ENCODE measurements at places on chromosomes 16 and 17.

GRCh38 chr16:89439659-89440058 lies 50.7 kb downstream of the ANKRD11 start:
- DNase-seq = no peak

- peak; percentile 51 for DNase-seq
Observed at GRCh38 chr16:8867932-8868415, 832 bp downstream of the CARHSP1 start.

DNA sequence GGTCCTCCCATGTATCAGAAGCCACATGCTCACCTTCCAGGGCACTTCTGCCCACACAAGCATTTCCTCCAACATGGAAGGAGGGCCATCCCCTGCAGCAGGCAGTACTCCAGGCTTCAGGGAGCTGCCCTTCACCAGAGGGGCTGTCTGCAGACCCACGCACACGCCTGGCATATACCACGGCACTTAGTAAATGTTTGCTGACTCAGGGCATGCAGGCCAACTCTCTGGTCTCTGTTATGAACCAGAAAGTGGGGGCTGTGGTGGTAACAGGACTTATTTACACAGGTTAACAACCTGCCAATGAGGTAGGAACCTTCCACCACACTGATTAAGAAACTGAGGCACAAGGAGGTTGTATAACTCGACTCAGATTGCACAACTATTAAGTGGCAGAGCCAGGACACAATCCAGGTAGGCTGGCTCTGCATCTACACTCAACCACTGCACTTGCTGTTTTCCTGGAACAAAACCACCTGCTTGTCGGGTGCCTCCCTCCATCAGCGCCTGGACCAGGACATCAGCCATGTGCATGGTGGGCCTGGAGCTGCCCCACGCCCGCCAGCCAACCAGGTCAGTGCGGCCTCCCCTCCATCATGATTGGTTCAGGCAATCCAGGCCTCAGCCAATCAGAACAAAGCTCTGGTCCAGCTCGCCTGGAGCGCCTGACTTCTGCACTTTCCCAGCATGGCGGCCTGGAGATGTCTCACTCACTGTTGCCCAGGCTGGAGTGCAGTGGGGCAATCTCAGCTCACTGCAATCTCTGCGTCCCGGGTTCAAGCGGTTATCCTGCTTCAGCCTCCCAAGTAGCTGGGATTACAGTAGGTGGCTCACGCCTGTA lies 19.2 kb downstream of the ACTG1 start:
- DNase-seq = no peak

- no peak for DNase-seq
Observed at GRCh38 chr16:77064037-77064436, 127.0 kb upstream of the MON1B start.

DNA sequence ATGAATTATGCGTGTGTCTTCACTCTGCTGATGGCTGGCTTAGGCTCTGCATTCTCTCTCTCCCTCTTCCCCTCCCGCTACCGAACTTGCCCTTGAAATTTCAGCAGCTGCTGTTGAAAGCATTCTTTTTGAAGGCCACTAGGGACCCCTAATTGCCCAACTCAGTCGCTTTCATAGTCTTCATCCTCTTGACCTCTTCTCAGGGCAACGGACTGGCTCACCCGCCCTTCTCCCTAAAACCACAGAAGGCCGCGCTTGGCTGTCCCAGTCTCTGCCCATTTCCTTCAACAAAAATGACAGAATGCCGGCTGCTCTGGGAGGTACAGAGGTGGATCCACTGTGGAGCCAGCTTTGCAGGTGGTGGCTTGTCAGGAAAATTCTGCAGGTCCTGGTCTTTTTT lies 21.0 kb upstream of the FMNL1 start:
- no peak for DNase-seq
